ENCODE measurements at places on chromosomes 11 and 22.

DNA sequence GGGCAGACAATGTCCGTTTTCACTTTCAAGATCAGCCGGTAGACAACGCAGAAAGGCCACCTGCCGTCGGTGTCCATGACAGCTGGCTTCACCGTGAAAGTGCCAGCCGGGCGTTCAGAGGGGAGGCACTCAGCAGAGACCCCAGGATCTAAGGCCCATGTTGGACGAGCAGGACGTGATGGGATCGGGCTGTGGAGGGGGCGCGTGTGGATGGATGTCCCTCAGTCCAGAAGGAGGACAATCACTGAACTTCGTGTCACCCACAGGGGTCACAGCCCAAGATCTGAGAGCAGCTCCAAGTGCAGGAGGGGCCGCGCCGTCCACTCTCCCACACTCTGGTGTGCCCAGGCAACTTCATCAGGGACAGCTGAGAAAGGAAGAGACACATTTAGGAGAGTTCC is 164.4 kb downstream of the BRD1 start:
- no peak for DNase-seq

DNA sequence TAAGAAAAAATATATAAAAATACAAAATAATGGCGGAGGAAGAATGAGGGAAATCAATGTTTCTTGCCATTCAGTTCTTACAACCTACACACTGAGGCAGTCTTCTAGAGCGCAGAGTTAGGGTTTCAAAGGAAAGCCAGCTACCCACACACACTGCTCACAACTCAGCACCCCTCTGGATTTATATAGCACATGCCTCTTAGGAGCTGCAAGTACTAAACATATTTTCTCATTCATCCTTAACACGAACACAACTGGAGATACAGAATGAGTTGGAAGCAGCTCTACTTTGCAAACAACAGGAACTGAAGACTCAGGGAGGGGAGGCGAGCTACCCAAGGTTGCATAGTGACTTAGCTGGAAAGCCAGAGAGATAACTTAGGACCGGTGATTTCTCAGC is 293.8 kb downstream of the CTTN start:
- no peak for DNase-seq

DNA sequence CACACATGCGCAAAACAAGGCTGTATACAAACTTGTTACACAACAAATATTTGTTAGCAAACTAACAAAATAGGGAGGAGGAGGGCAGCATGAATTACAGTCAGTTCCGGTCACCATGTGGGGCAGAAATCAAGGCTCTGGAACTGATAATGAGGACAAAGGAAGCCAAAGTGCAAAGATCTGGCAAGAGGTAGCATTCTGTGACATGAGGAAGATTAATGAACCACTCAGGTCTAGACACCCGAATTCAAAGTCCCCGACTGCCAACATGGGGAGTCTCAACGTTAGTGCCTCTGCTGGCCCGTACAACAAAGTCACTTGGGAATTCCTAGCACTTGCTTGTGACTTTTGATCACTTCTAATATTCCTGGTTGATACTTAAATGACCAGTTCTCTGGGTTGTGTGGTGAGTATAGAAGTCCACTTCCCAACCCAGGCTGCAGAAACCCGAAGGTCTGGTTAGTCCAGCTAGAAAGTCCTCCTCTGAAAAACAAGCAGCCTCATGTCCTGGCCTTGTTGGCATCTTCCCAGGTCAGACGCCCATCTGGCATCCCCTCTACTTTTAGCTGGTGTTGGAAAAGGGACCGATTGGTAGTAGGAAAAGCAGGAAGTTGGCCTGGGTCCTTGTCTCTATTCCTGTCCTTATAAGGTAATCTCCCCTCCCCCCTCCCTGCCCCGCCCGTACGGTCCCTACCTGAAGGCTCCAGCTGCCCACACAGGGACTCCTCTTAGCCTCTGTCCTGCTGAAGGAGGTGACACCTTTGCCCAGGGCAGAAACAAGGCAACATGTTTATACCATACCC is 1.6 kb downstream of the SUN2 start:
- peak; percentile 51 for DNase-seq

DNA sequence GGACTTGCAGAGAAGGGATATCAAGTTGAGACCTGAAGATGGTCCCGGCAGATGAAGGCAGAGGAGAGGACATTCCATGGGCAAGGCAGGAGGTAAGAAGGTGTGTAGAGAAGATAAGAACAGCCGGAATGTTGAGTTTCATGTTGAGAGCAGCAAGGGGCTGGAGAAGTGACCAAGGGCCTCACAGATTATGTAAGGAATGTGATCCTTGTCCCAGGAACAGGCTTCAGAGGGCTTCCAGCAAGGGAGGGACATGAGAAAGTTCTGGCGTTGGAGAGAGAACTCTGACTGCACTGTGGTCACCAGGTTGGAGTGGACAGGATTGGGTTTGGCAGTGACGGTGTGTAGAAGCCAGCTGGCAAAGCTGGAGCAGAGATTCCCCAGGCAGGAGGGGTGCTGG is 27.6 kb upstream of the PPFIA1 start:
- DNase-seq: no peak

GRCh38 chr11:45817191-45817590 is 12.2 kb downstream of the SLC35C1 start:
- no peak for DNase-seq

- no peak for DNase-seq
Measured at GRCh38 chr22:38403812-38404211, 51.2 kb downstream of the KCNJ4 start.
